ENCODE measurements at places on chromosomes 3 and 15. TPM values are rescaled to one million over a fixed set of nuclear protein-coding genes. Genes with fewer than 3 reads are reported as not detected.

Gene SCAANT1
- total RNA-seq: not detected

Gene NMB
- 1.3 TPM for total RNA-seq

Gene GPR15
- not detected for total RNA-seq

Gene CD86
- total RNA-seq: not detected

Gene IL5RA
- total RNA-seq: not detected

Gene KNG1
- not detected for total RNA-seq

Gene CX3CR1
- total RNA-seq: not detected

Gene PLA2G4D
- not detected for total RNA-seq

Gene TMC3
- not detected for total RNA-seq

DNA sequence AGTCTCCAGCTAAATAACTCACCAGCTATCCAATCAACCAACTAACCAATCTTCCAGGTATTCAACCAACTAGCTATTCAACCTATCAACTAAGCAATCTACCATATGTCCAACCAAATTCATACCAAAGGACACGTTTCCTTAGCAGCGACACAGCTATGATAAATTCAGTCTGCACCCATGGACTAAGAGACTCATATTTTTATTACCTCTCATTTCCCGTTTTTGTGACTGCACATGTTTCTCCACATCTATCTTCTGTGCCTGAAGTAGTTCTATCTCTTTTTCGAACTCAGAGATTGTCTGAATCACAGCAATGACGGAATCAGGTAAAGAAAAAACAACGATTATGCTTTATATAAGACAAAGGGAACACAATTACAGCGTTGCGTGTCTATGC is 34.0 kb upstream of the GNB5 start:
- peaks cover 22% of the 10 kb centered on the region for H3K27me3 ChIP-seq
- H3K4me3 ChIP-seq: no peak overlapping the region
- H3K36me3 ChIP-seq: no peaks in the 10 kb centered on the region
- no peak for DNase-seq
- peaks cover 1% of the 10 kb centered on the region for H3K4me1 ChIP-seq

- peak; percentile 43 for DNase-seq
- no peak overlapping the region for H3K27ac ChIP-seq
- H3K27me3 ChIP-seq: no peaks in the 10 kb centered on the region
These were observed 183.3 kb downstream of the NR1D2 start for GRCh38 chr3:24128199-24129005.

DNA sequence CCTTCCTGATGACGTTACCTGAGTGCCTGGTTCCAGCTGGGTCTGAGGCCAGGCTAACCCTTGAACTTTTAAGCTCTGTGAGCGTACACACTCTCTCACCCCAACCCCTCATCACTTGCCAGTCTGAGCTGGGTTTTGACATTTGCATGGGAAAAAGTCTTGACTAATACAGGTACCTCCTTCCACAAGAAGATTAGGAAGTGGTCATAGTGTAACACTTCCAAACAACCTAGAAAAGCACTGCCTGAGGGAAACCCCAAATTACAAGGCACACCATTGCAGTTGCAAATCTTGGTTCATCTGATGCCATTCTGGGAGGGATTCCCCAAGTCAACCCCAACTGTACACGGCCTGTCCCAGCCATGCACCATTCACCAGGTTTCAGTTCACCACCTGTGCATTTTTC is 499.8 kb downstream of the FOXP1 start:
- DNase-seq: no peak
- H3K27me3 ChIP-seq: no peaks in the 10 kb centered on the region

DNA sequence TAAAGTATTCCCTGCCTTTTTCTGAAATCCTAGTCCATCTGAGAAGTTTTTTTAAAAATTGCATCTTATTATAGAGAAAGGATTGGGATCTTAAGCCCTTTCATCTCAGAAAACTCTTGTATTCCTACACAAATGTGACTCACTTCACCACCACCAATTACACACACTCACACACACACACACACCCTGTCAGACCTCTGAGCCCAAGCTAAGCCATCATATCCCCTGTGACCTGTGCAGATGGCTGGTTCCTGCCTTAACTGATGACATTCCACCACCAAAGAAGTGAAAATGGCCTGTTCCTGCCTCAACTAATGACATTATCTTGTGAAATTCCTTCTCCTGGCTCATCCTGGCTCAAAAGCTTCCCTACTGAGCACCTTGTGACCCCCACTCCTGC is 1181.9 kb downstream of the ROBO2 start:
- no peaks in the 10 kb centered on the region for H3K36me3 ChIP-seq
- H3K27me3 ChIP-seq: no peaks in the 10 kb centered on the region
- no peak overlapping the region for H3K4me3 ChIP-seq

DNA sequence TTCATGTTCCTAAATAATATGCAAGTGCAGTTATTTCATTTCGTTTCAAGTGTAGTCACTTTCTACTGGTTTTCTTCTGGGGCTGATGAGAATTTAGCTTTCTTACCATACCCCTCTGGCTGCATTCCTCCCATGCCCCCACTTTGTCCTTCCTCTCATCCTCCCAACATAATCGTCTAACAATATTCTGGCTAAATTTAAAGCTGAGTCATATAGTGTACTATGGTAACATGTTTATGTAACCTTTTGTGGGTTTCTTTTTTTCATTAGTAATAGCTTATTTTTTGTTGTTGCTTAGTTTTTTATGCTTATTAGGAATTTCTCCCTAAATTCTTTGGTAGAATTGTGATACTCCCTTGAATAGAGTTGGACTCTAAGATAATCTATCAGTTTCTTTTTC is 30.5 kb downstream of the DUT start:
- H3K27ac ChIP-seq: no peak overlapping the region
- no peak overlapping the region for H3K4me3 ChIP-seq
- peak; percentile 21 for DNase-seq
- no peaks in the 10 kb centered on the region for H3K27me3 ChIP-seq

DNA sequence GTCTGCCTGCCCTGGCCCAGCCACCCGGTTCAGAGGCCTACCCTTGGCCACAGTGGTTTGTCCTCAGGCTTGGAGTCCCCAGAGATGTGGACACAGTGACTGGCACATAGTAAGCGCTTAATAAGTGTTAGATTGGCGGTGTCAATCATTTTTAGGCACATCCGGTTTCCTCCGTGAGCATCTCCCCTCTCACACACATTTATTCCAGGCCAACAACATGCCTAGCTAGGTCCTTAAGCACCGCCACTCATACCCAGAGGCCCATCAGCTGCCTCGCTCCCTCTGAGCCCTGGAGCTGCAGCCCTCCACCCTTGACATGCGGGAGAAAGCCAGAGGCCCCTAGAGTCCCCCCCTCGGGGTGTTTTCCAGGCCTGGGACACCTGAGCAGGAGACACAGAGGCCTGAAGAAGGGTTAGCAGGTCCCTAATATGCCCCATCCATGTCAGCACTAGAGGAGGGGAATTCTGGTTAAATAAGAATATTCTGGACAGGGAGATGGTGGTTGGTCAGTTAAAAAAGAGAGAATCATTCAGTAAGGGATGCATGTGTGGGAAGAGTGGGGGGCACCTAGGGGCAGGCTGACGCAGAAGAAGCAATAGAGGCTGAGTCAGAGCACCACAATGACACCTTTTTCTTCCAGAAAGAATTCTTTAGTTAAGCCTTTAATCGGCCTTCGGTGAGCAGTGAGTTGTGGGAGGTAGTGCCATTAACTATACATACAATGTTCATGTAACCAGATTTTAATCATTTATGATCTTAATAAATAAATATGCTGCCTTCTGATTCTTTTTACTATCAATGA is 22.3 kb downstream of the NR2F2 start:
- H3K36me3 ChIP-seq: peaks cover 11% of the 10 kb centered on the region
- H3K4me1 ChIP-seq: peaks cover 20% of the 10 kb centered on the region
- no peak overlapping the region for H3K27ac ChIP-seq
- no peak overlapping the region for H3K4me3 ChIP-seq

DNA sequence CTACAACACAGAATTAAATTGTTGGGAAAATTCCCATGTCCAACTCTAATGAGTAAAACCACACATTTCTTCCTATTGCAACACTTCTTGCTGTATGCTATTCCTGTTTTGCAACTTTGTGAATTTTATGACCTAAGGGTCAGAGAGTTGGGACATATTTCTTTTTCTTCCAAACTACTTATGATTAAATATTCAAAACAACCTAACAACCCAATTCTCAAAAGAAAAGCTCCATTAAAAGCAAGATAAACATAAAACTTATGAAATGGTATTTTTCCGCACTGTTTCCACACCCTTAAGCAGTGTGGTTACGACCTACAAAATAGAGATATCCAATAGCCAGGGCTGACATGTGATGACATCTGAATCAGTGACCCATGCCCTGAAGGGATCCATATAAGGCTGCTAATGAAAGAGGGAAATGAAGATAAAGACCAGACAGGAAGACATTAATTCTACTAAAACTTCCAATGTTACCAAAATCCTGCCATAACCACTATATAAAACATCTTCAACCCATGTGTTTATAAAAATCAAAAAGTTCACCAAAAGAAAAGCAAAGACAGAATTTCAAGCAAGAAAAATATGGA is 45.6 kb downstream of the DMXL2 start:
- peak; percentile 19 for DNase-seq
- H3K4me3 ChIP-seq: no peak overlapping the region
- H3K27me3 ChIP-seq: no peaks in the 10 kb centered on the region
- H3K4me1 ChIP-seq: peaks cover 4% of the 10 kb centered on the region

- H3K4me3 ChIP-seq: no peak overlapping the region
- H3K36me3 ChIP-seq: no peaks in the 10 kb centered on the region
- H3K4me1 ChIP-seq: peaks cover 30% of the 10 kb centered on the region
- no peak for DNase-seq
These were observed 5.0 kb downstream of the ISLR start for GRCh38 chr15:74178326-74179100.

DNA sequence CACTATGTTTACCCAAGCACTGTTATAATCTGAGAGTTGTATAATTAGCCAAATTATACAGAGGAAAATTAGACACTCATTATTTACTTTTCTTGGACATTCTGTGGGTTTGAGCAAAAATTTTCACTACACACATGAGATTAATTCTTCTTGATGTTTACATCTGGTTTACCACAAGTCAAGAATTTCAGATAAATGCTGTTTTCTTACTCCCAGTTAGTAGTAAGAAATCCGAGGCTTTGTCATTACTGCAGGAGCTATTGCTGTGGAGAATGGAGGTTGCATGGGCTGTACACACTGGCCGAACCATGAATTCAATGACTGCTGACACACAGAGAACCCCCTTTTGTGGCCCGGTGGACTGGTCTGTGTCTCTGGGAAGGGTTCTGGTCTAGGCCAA is 207.7 kb upstream of the CFAP20DC start:
- peaks cover 2% of the 10 kb centered on the region for H3K27me3 ChIP-seq
- H3K36me3 ChIP-seq: no peaks in the 10 kb centered on the region
- no peak overlapping the region for H3K27ac ChIP-seq
- peak; percentile 20 for DNase-seq

DNA sequence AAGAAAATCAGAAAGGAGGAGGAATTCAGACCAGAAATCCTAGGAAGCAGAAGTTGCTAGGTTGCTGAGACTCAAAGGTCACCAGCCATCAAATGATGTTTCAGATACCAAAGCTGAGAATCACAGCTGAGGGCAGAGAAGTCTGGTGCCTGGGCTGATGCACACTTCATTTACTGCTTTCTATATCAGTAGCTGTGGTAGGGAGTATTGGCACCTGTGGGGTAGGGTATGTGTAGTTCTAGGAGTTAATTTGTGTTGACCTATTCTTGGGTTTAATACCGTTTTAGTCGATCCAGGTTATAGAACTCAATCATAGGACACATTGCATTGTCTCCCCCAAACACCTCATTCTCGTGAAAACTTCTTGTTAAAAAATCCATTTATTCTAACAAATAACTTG is 529.6 kb downstream of the AGBL1 start:
- no peak overlapping the region for H3K27ac ChIP-seq
- H3K4me3 ChIP-seq: no peak overlapping the region
- H3K27me3 ChIP-seq: no peaks in the 10 kb centered on the region
- DNase-seq: no peak
- H3K4me1 ChIP-seq: no peaks in the 10 kb centered on the region

GRCh38 chr15:75204340-75205063 is 2.8 kb downstream of the C15orf39 start:
- no peak overlapping the region for H3K27ac ChIP-seq
- DNase-seq: peak; percentile 87
- H3K27me3 ChIP-seq: peaks cover 10% of the 10 kb centered on the region

- H3K27ac ChIP-seq: peak overlapping the region; percentile 83
- peaks cover 12% of the 10 kb centered on the region for H3K4me1 ChIP-seq
- H3K27me3 ChIP-seq: peaks cover 5% of the 10 kb centered on the region
- peaks cover 14% of the 10 kb centered on the region for H3K36me3 ChIP-seq
- peak overlapping the region; percentile 61 for H3K4me3 ChIP-seq
- DNase-seq: peak; percentile 4
These were observed 472 bp downstream of the CHST14 start for GRCh38 chr15:40471105-40471807.

DNA sequence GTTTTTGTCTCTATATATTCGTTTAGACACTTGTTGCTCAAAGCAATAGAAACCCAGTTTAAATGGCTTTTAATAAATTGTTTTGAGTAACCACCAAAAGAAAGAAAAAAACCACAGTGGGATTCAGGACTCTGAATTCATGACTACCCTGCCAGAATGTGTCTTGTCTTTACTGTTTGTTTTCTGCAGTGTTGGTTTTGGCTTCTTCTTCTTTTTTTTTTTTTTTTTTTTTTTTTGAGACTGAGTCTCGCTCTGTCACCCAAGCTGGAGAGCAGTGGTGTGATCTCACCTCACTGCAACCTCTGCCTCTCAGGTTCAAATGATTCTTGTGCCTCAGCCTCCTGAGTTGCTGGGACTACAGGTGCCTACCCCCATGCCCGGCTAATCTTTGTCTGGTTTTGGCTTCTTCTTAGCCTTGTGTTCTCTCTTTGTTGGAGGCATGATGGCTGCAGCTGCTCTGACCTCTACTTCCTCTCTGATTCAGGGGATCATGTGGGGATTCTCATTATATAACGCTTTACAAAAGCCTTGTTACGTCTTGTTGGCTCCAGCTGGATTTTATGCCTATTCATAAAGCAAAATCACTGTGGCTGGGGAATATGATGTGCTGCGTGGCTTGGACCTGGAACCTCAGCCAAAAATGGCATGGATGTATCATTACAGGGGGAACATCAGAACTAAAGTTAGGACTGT is 54.0 kb downstream of the PLS1 start:
- no peak overlapping the region for H3K27ac ChIP-seq
- H3K36me3 ChIP-seq: no peaks in the 10 kb centered on the region
- no peak overlapping the region for H3K4me3 ChIP-seq
- H3K27me3 ChIP-seq: no peaks in the 10 kb centered on the region
- no peak for DNase-seq

- H3K27ac ChIP-seq: peak overlapping the region; percentile 10
- DNase-seq: peak; percentile 67
- H3K36me3 ChIP-seq: peaks cover 24% of the 10 kb centered on the region
- peaks cover 30% of the 10 kb centered on the region for H3K4me1 ChIP-seq
These were observed 39.3 kb downstream of the RFTN1 start for GRCh38 chr3:16474216-16474615.

DNA sequence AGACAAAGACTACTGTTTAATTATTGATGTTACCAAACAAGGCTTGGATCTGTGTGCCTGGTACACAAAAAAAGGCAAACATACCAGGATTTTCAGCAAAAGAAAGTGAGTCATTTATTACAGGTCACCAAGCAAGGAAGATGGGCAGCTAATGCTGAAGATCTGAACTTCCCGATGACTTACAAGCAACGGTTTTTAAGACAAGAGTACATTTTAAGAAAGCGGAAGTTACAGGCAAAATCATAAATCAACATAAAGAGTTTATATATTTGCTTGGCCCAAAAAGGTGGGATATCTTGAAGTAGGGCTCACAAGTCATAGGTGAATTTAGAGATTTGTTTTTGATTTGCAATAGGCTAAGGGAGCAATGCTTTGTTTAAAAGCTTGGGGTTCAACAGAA is 125.4 kb upstream of the SPATA16 start:
- no peaks in the 10 kb centered on the region for H3K36me3 ChIP-seq
- no peaks in the 10 kb centered on the region for H3K4me1 ChIP-seq
- DNase-seq: no peak
- H3K4me3 ChIP-seq: no peak overlapping the region
- H3K27me3 ChIP-seq: no peaks in the 10 kb centered on the region
